ENCODE measurements at places on chromosomes 3 and 15.

DNA sequence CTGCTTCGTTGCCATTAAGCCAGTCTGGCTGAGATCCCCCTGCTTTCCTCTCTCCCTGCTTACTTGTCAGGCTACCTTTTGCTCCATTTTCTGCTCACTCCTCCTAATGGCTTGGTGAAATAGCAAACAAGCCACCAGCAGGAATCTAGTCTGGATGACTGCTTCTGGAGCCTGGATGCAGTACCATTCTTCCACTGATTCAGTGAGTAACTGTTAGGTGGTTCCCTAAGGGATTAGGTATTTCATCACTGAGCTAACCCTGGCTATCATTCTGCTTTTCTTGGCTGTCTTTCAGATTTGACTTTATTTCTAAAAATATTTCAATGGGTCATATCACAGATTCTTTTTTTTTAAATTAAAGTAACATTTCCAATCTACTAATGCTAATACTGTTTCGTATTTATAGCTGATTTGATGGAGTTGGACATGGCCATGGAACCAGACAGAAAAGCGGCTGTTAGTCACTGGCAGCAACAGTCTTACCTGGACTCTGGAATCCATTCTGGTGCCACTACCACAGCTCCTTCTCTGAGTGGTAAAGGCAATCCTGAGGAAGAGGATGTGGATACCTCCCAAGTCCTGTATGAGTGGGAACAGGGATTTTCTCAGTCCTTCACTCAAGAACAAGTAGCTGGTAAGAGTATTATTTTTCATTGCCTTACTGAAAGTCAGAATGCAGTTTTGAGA lies 25.0 kb downstream of the CTNNB1 start:
- no peak for DNase-seq

DNA sequence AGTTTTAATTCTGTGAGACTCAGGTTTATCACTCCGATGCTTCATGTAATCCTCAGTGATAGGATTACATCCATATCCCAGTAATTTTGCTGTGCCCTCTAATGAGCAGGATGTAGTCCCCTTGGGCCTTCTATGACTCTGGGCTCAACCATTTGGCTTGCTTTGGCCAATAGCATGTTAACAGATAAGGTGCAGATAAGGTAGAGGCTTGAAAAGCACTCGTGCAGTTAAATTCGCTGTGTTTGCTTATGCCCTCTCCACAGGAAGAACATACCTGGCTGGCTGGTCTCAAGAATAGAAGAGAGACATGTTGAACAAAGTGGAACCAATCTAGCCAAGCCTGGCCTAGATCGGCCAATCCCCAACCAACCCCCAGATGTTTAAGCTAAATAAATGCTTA lies 20.1 kb downstream of the CCDC13 start:
- no peak for DNase-seq

GRCh38 chr3:148162132-148162531 lies 535.6 kb upstream of the AGTR1 start:
- no peak for DNase-seq

DNA sequence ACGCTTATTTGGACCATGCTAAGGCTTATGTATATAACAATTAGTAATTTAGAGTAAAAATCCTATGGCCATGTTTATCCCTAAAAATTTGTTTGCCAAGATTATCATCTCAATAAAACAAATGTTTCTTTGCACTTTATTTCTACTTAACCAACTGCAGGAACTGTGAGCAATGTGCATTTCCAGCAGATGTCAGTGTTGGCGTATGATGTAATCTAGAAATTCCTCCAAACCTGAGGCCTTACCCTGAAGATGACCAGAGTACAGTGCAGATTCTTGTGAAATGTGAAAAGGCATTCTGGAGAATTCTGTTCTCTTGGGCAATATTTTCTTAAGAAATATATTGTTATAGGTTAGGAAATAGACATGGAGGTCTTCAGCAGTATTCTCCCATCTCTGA lies 205.9 kb downstream of the MBNL1 start:
- DNase-seq = no peak

Data from stimulated activated CD8-positive, alpha-beta memory T cell treated with anti-CD3 and anti-CD28 coated beads, Interleukin-4, amount 100 ng/mL, for 1 hour (primary cell).